Cardiac septum (tissue), 1 donor: ENCODE measurements at places on chromosomes 4 and X. TPM values are rescaled to one million over a fixed set of nuclear protein-coding genes. Genes with fewer than 3 reads are reported as not detected.

The TRAM1L1 gene
- 0.78 TPM for total RNA-seq

The PAGE4 gene
- total RNA-seq, result not detected

DNA sequence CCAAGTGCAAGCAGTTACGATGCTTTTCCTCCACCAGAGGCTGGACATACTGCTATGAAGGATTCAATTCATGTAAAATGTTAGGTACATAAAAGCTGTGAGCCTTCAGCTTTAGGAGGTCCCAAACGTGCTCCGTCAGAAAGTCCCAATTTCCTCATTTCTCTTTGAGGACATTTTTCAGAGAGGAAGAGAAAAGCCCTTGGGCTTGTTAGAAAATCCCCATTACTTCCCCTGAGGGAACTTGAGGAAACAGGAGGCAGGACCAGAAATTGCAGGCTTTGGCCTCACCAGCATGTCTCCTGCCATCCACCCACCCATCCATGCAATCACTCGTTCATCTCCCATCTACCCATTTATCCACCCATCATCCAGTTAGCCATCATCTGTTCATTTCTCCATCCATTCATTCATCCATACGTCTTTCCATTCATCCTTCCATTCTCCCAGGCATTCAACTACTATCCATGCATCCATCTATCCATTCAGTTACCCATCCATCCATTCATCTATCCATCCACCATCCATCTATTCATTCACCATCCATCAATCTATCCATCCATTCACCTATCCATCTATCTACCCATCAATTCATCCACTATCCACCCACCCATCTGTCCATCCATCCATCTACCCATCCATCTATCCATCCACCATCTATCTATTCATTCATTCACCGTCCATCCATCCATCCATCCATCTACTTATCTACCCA lies 223.5 kb downstream of the AFAP1 start:
- no peak for DNase-seq

DNA sequence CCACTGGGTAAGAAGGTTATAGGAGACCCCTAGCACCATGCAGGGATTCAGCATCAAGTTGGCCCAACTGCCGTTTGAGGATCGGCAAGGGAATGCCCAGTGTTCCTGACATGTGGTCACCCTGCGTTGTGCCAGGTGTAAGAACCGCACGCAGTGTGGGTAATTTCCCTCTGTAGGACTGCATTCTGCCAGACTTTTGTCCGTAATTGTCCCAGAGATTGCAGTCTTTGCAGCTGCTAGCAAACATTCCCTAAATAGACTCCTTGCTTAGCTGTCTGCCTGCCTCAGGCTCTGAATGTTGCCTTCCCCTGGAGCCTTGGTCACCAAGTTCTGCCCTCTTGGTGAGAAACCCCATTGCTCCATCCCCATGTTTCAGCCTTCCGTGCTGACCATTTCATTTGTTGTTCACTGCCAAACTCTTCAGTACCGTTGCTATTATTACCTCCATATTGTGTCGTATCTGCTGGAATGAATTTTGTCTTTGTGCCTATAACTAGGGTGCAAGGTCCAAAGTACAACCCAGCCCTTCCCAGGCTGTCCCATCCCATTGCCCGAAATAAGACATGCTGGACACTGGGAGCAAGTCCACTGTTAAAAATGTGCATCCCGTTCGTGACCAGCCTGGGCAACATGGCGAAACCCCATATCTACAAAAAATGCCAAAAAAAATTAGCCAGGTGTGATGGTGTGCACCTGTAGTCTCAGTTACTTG lies 53.8 kb upstream of the USP9X start:
- DNase-seq, result no peak

The UPF3B gene
- 2.9 TPM for total RNA-seq

The PAQR3 gene
- total RNA-seq, result 9.5 TPM

DNA sequence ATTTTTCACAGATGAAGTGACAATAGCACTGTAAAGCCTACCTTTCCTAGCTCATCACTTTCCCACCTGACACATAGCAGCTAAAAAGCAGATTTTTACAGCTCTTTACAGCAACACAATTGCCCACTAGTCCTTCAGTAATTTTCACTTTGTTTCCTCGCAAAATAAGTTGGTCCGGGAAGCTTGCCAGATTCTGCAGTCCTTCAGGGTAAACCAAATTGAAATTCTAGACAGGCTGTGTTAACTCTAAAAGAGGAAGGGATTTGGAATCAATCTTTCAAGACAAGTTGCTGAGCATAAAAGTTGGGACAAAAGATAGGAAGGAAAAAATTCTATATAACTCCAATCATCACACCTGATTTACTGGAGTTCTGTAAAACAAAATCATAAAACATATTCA lies 8.7 kb downstream of the C1QTNF7 start:
- no peak for DNase-seq

The FATE1 gene
- total RNA-seq, result 0.67 TPM

GRCh38 chr4:44652002-44652401 lies 577 bp upstream of the YIPF7 start:
- DNase-seq, result no peak

The CENPU gene
- 1.5 TPM for total RNA-seq

DNA sequence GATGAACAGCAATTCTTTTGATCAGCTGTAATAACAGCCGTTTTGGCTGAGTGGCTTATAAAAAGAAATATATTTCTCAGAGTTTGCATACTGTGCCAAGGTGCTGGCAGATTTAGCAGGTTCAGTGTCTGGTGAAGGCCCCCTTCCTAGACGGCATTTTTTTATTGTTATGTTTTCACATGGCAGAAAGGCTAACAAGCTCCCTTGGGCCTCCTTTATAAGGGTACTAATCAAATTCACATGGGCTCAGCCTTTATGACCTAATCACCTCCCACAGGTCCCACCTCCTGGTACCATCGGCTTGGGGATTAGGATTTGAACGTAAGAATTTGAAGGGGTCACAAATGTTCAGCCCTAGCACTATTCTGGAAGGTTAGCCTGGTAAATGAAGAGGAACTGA lies 431.9 kb downstream of the SPOCK3 start:
- DNase-seq, result no peak

The TBL1X gene
- 11.3 TPM for total RNA-seq

DNA sequence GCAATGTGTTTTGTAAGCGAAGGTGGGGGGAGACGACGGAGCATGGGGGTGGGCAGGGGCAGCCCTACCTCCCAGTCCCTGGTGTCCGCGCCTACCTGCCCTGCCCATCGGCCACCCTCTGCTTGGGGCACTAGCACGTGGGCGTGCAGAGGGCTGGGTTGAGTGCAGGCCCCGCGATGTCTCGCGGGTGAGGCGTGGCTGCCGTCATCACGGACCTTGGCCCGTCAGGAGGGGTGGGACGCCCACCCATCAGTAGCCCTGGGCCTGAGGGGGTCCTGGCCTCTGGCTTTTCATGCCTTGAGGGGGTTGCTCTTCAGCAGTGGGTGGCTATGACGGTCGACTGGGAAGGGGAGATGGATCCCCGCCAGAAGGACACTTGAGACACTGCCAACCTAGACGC lies 36.1 kb upstream of the GEMIN8 start:
- no peak for DNase-seq

The ABLIM2 gene
- 22.6 TPM for total RNA-seq

The LRIT3 gene
- total RNA-seq, result not detected

GRCh38 chr4:84498203-84498934 lies 723 bp downstream of the NKX6-1 start:
- DNase-seq, result no peak

DNA sequence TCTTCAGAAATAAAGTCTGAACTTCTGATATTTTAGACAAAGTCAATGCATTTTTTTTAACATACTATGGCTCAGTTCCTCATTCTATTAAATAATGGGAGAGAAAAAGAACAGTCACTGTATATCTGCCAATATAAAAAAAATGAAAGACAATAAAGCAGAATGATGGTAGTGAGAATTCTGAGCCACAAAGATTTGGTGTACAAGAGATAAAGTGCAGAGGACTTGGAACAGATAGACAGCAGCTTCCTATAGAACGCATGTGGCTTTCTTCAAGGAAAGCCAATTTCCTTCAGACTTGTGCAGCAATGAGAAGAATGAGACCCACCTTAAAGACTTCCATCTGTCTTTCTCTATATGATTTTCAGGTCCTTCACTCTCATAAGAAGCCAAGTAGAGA lies 39.7 kb downstream of the RASGEF1B start:
- no peak for DNase-seq

- DNase-seq, result no peak
Measured at GRCh38 chr4:53141308-53141707, 224.6 kb downstream of the SCFD2 start.

- no peak for DNase-seq
Measured at GRCh38 chrX:16671005-16671404, 21.0 kb downstream of the S100G start.

GRCh38 chrX:150504397-150505182 lies 63.8 kb upstream of the MTM1 start:
- no peak for DNase-seq

GRCh38 chr4:169229571-169230028 lies 41.2 kb downstream of the SH3RF1 start:
- DNase-seq, result no peak

- DNase-seq, result no peak
Measured at GRCh38 chrX:154595559-154596249, 10.8 kb downstream of the CTAG1A start.

The PCYT1B gene
- total RNA-seq, result 0.27 TPM
